Panc1 (cell line): ENCODE measurements at places on chromosomes 16 and 17. TPM values are rescaled to one million over a fixed set of nuclear protein-coding genes. Genes with fewer than 3 reads are reported as not detected.

TRPV2 gene
- 34.9 TPM for total RNA-seq

RAC3 gene
- total RNA-seq, result 39.4 TPM

PTX4 gene
- total RNA-seq, result not detected

AATK gene
- total RNA-seq, result 3.7 TPM

C16orf92 gene
- total RNA-seq, result not detected

TNK1 gene
- total RNA-seq, result 6.2 TPM

NXPH3 gene
- 0.57 TPM for total RNA-seq

SCIMP gene
- total RNA-seq, result not detected

SLC5A11 gene
- total RNA-seq, result 0.13 TPM

KRTAP3-1 gene
- total RNA-seq, result not detected

MYL4 gene
- total RNA-seq, result 0.49 TPM

TBC1D3H gene
- total RNA-seq, result not detected

HIC1 gene
- 1.4 TPM for total RNA-seq

PPM1E gene
- 2.9 TPM for total RNA-seq

KRTAP4-9 gene
- total RNA-seq, result not detected

FN3KRP gene
- 41.0 TPM for total RNA-seq

FOXF1 gene
- 0.10 TPM for total RNA-seq

KRTAP4-6 gene
- not detected for total RNA-seq

EXOC3L1 gene
- total RNA-seq, result 0.41 TPM

CRYBA1 gene
- not detected for total RNA-seq

KRTAP3-2 gene
- total RNA-seq, result not detected

CFAP119 gene
- total RNA-seq, result 21.0 TPM

TLCD2 gene
- total RNA-seq, result 7.0 TPM

DNAI2 gene
- not detected for total RNA-seq

KRT27 gene
- total RNA-seq, result not detected

EVPLL gene
- not detected for total RNA-seq
